Renal cortical epithelial cell (primary cell): ENCODE measurements at places on chromosomes 12 and 14.

GRCh38 chr14:61712137-61712536 lies 16.8 kb downstream of the HIF1A start:
- DNase-seq: no peak

DNA sequence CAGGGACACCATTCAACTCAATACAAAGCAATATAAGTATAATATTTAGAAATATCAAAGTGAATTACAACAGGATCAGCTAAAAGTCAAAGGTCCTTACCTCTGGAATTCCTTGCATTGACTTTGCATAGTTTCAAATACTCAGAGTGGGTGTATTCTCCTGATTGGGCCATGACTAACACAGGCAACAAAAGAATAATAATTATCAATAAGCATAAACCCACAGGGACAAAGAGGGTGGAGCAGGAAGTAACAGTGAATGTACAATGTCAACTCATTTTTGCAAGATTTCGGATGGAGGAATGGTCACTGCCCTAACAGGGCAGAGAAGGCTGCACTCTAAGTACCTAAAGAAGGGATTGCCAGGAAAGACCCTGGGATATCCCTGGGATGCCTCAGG lies 207.5 kb downstream of the PAX9 start:
- DNase-seq: no peak

DNA sequence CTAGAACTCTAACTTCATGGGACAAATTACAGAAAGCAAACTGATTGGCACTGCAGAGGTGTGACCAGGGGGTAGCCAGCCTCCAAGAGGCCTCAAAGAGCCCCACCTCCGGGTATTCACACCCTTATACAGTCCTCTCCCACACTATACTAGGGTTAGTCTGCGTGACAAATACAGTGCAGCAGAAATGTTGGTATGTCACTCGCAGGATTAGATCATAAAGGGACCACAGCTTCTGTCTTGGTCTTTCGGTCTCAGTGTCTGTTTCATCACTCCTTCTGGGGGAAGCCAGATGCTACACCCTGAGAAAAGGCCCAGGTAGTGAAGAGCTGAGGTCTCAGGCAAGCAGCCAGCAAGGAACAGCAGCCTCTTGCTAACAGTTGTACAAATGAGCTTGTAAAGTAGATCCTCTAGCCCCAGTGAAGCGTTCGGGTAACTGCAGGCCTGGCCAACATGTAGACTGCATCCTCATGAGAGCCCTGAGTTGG lies 68.9 kb upstream of the SAV1 start:
- DNase-seq: no peak

GRCh38 chr14:36663404-36664321 lies 2.0 kb downstream of the PAX9 start:
- DNase-seq: no peak

DNA sequence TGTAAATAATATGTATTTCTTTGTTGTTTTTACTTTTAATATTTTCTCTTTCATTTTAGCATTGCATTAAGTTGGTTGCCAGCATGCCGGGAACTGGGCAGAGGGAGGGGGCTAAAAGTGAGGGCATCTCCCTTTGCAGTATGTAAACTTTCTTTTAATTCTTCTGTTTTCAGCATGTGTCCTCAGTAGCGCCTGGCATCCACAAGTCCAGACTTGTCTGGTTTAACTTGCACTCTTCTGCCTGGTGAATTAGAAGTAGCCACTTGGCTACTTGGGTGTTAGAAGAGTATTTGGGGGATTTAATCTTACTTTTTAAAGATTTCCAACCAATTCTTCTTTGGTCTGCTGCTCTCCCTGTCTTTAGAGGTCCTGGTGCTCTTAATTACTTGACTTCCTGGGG lies 117.2 kb upstream of the SCAF11 start:
- DNase-seq: no peak

DNA sequence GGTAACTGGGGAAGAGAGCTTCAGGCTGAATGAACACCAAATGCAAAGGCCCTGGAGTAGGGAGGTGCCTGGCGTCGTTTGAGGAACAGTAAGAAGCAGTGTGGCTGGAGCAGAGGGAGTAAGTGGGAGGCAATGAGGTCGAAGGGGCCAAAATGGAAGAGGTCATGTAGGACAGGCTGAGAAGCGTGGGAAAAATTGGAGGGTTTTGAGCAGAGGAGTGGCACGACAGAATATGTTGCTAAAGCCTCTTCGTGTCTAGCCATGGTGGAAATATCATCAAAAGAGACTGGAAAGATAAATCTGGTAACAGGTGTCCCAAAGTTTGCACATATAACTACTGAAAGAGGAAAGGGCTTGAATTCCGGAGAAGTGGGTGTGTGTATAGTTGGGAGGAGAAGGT lies 1.9 kb downstream of the TRIM9 start:
- DNase-seq: no peak

- DNase-seq: peak; percentile 70
These were observed 11.1 kb downstream of the AQP6 start for GRCh38 chr12:49983892-49984291.

DNA sequence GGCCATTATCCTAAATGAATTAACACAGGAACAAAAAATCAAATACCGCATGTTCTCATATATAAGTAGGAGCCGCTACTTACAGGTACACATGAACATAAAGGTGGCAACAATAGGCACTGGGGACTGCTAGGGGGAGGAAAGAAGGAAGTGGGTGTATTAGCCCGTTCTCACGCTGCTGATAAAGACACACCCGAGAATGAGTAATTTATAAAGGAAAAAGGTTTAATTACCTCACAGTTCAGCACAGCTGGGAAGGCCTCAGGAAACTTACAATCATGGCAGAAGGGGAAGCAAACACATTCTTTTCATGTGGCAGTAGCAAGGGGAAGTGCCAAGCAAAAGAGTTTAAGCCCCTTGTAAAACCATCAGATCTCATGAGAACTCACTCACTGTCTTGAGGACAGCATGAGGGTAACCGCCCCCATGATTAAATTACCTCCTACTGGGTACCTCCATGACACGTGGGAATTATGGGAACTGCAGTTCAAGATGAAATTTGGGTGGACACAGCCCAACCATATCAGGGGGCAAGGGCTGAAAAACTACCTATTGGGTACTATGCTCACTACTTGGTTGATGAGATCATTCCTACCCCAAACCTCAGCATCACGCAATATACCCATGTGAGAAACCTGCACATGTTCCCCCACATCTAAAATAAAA lies 16.4 kb upstream of the MIA2 start:
- peak; percentile 28 for DNase-seq

GRCh38 chr12:43402436-43402835 lies 149.6 kb downstream of the ADAMTS20 start:
- no peak for DNase-seq

DNA sequence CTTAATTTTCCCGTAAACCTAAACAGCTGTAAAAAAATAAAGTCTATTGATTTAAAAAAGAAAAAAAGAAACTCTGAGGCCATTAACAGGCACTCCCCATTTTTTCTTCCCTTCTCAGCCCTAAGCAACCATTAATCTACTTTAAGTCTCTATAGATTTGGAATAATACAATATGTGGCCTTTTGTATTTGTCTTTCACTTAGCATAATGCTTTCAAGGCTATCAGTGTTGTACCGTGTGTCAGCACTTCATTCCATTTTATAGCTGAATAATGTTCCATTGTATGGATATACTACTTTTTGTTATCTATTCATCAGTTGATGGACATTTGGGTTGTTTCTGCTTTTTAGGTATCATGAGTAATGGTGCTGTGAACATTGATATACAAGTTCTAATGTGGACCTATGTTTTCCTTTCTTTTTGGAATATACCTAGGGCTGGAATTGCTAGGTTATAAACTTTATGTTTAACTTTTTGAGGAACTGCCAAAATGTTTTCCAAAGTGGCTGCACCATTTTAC lies 15.7 kb downstream of the CREBL2 start:
- DNase-seq: no peak

DNA sequence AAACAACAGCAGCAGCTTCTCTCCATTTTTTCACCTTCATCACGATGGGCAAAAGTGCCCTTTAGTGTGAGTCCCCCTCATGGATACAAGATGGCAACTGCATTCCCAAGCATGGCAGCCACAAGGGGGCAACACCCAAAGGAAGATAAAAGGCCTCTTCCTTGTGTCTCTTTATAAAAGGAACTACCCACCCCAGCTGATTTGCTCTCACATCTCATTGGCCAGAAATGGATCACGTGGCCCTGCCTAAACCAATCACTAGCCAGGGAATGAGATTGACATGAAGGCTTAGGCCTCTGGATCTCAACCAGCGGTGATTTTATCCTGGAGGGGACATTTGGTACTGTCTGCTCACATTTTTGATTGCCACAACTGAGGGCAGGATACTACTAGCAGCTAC lies 21.9 kb upstream of the IFT81 start:
- DNase-seq: peak; percentile 55

- DNase-seq: no peak
These were observed 49.3 kb downstream of the DLK1 start for GRCh38 chr14:100775831-100776591.

- DNase-seq: no peak
These were observed 244.7 kb downstream of the C12orf75 start for GRCh38 chr12:105575235-105575634.

DNA sequence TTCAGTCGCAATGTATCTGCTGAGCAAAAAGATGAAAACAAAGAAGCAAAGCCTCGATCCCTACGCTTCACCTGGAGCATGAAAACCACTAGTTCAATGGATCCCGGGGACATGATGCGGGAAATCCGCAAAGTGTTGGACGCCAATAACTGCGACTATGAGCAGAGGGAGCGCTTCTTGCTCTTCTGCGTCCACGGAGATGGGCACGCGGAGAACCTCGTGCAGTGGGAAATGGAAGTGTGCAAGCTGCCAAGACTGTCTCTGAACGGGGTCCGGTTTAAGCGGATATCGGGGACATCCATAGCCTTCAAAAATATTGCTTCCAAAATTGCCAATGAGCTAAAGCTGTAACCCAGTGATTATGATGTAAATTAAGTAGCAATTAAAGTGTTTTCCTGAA lies 19.8 kb downstream of the CKB start:
- no peak for DNase-seq

GRCh38 chr12:116382686-116383530 lies 105.4 kb upstream of the MED13L start:
- DNase-seq: peak; percentile 82

DNA sequence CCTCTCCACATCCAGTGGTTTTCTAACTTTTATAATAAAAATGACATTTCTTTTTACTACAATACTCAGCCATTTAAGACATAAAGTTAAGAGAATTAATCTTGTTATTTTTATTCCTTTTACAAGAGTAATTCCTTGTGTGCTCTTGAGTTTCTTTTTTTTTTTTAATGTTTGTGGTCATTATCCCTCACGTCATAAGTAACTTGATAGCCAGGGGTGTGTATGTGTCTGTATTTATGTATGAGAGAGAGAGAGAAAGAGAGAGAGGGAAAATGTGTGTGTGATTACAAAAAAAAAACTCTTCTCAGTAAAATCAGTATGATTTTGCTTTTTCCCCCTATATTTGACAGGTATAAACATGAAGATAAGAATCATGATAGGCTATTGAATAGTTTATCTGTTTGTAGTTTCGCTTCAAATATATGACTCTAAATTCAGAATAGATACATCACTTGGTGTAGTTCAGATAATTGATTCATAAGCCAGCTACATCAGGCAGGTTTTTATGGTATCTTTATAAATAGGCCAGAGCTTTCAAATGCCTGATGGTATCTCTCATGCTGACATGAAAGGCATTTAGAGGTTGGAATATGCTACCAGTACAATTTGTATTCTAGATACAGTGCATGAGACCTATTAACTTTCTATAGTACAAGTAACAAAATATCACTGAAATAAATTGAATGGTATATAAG lies 34.9 kb downstream of the RERGL start:
- no peak for DNase-seq

DNA sequence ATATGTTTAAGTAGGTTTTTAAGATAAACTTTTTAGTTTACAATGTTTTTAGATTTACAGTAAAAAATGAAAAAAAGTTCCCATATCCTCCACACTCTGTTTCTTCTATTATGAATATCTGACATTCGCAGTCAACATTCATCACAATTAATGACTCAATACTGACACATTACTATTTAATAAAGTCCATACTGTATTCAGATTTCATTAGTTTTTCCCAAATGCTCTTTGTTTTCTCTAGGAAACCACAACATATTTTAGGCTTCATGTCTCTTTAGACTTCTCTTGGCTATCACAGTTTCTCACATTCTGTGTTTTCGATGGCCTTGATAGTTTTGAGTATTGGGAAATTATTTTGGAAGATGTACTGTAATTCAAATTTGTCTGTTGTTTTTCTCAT lies 399.8 kb downstream of the SLC6A15 start:
- no peak for DNase-seq

DNA sequence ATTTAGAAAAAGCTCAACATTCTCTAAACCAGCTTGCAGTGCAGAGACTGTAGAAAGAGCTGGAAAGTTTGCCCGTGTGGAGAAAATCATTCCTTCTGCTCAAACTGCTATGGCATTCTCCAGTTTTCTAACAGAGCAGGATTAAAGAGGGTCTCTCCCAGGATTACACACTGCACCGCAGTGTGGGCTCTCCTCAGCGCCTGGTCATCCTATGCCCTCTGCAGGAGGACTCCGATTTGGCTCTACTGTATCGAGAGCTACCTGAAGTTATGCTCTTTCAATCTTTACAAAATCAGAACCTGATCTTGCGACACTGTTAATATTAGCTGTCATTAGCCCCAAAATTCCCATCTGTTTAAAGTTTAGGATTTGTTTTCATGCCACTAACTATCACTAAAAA lies 33.0 kb downstream of the BHLHE41 start:
- DNase-seq: no peak

- DNase-seq: no peak
These were observed 7.6 kb upstream of the CCDC184 start for GRCh38 chr12:48175613-48176416.

DNA sequence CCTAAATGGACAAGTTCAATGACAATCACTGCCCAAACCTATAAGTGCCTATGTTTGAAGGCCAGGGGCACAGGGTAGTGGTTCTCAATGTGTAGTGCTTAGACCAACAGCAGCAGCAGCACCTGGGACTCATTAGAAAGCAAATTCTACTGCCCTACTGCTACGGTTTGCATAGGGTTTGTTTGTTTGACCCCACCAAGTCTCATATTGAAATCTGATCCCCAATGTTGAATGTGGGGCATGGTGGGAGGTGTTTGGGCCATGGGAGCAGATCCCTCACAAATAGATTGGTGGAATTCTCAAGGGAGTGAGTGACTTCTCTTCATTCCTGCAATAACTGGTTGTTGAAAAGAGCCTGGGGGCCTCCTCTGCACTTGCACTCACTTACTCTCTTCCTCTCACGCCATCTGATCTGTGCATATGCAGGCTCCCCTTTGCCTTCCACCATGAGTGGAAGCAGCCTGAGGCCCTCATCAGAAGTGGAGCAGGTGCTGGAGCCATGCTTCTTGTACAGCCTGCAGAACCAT lies 39.5 kb downstream of the PPM1H start:
- no peak for DNase-seq

DNA sequence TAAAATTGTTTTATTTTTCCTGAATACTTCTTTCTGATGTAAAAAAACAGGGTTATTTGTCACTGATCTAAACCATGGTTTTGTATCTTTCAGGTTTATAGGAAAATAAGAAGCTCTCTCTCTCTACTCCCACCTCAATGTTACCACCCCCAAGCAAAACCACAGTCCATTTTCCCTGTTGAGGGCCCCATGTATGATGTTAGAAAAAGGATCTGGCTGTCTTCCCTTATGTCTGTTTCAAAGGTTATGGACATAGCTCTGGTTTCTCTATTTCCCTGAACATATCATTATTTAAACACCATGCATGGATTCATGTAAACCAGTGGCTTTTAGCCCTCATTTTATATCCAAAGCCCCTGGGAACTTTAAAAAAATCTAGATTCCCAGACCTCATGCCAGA lies 649.0 kb upstream of the TBX3 start:
- no peak for DNase-seq

GRCh38 chr12:16563504-16563903 lies 42.5 kb downstream of the LMO3 start:
- DNase-seq: no peak
